RWPE2 (cell line): ENCODE measurements at places on chromosomes 3 and 15.

DNA sequence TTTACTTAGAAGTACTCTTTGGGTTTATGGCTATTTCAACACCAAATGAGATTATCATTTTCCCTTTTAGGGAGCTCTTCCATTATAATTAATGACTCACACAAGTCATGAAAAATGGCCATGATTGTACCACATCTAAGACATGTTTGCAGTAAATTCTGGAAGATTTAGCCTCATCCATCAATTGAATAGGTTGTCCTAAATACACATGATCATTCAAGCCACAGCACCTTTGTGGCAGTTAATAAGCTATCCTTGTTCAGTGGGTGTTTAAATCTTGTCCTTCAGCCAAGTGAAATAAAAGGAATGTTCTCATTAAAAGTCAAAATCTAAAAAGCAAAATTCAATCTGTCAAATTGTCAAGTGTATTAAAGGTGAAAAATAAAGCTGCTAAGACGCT lies 237.5 kb downstream of the ZPLD1 start:
- DNase-seq: no peak

GRCh38 chr15:26628879-26629529 lies 143.9 kb downstream of the GABRB3 start:
- DNase-seq: no peak

DNA sequence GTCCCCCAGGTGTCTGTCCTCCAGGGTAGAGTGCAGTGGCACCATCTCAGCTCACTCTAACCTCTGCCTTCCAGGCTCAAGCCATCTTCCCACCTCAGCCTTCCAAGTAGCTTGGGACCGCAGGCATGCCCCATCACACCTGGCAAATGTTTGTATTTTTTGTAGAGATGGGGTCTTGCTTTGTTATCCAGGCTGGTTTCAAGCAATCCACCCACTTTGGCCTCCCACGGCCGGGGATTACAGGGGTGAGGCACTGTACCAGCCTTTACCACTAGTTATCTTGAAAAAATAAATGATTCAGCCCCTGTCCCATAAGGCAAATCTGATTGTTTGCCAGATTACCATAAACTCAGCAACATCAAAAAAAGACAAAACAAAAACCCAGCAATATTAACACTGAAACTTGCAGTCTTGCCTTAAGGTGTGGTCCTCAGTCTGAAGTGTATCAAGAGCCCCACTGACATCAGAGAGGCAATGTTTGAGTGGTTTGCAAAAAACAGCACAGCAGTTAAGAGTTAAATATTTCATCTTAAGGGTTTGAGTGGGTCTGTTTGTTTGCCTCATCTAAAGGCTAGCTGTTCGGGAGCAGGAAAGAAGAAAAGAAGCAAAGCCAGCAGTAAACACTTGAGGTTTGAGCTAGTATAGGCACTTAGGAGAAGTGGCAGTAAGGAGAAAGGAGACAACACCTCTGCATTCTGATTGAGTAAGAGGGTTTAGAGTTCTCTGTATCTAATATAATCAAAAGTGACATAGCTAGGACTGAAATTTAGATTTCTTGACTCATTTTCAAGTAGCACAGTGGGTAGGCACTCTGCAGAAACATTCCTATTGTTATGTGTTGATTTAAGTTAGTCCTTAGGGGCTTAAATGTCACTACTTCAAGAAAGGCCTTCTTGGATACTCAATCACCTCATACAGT lies 26.3 kb upstream of the EDEM1 start:
- DNase-seq: no peak

DNA sequence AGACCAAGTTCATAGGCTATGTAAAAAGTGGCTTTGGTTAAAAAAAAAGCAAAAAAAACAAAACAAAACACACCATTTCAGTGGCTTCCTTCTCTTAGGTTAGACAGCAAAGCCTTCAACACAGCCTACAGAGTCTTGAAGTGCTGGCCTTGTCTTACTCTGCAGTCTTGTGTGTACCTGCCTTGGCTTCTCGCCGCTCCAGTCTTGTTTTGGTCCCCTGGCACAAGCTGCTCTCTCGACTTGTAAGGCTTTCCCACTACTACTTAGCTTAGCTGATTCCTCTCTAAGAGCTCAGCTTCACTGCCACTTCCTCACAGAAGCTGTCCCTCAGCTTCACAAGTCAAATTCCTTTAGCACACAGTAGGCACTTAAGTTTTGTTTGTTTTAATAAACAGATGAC lies 63.0 kb downstream of the ST3GAL6 start:
- DNase-seq: no peak

- DNase-seq: no peak
Measured at GRCh38 chr15:72781631-72782030, 1.9 kb downstream of the ADPGK start.
